Activated naive CD8-positive, alpha-beta T cell treated with anti-CD3 and anti-CD28 coated beads, Interleukin-2, amount 50 U/mL, for 24 hours (primary cell): ENCODE measurements at places on chromosomes 11 and 22.
A peak's percentile ranks its signal among the peaks of the same experiment; 100 is the strongest.

DNA sequence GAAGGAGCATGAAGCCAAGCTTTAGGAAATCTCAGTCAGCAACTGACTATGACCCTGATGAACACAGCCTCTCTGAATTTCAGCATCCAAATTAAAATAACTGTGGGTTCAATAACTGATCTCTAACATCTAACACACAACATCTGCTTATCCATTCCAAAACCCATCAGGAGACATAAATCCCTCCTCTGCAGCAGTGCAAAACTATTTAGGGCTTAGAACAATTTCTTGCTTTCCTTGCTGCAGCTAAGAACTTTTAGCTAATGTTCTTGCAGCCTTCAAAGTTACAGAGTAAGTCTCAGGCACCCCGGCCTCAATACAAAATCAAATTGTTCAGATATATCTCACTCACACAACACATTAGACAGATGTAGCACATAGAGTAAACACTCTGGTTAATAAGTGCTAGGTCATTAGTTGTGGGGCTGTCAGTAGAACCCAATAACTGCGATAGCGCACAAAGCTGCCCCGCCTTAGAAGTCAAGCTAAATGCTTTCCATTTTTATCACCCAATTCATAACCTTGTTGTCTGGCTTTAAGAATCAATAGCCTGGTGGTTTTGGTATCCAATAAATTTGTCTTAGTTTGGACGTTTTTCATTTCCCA lies 139.6 kb downstream of the LARGE1 start:
- no peak for DNase-seq

DNA sequence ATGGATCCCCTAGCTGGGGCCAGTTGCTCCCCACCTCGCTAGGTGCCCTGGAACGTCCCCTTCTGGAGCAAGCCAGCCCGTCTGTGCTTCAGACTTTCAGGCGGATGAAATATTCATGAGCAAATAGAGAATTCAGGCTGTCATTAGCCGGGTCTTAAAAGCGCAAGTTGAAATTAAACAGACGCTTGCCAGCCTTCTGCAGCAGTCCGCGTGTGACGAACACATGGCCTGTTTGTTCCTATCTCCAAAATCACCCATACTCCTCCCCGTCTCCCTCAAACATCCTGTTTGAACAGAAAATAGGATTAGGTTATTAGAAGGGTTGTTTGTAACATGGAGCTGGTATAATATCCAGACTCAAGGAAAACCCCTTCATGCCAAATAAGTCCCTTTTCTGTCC lies 38.7 kb downstream of the MYO18B start:
- DNase-seq = no peak

DNA sequence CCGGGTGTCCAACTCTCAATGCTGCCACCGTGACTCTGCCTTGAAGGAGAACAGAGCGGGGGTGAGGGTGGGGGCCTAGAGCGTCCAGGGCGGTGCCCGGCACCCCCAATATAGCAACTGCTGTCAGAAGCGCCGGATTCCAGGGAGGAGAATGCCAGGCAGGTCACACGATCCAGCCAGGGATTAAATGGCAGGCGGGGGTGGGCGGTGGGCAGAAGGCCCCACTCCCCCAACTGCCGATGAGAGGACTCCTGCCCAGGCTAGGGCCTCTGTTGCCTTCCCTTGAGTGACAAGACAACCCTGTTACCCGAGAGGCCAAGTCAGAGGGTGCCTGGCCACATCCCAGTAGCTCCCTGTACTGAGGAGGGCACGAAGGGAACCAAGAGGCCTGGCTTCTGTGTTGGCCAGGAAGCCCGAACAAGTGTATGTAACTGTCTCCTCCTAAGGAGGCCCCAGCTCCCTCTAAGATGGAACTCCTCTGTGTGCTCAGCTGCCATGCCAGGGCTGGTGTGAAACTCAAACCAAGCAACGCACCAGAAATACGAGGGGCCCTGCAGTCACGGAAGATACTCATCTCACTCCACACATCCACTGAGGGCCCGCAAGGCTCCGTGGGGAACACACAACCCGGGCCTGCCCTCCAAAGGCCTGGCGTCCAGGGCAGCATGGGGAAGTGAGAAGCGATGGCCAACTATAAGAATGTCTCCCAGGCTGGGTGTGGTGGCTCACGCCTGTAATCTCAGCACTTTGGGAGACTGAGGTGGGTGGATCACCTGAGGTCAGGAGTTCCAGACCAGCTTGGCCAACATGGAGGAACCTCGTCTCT lies 3.0 kb downstream of the PACSIN3 start:
- no peak for DNase-seq

DNA sequence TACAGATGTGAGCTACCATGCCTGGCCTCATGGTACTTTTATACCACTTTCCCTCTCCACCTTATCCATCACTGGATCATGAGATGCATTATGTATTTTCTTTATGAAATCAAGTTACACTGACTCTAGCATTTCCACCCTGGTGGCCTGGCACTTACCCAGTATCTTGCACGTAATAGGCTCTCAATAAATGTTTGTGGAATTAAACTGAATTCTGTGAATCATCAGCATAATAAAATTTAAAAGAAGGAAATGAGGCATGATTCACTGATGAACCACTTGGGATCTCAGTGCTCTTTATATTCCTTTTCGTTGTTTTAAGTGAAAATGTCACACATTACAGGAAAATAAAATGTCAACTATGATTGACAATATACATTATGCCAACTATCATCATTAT lies 25.1 kb downstream of the ADM start:
- DNase-seq = no peak

- DNase-seq = no peak
Measured at GRCh38 chr11:111913997-111914396, 1.5 kb downstream of the HSPB2 start.

DNA sequence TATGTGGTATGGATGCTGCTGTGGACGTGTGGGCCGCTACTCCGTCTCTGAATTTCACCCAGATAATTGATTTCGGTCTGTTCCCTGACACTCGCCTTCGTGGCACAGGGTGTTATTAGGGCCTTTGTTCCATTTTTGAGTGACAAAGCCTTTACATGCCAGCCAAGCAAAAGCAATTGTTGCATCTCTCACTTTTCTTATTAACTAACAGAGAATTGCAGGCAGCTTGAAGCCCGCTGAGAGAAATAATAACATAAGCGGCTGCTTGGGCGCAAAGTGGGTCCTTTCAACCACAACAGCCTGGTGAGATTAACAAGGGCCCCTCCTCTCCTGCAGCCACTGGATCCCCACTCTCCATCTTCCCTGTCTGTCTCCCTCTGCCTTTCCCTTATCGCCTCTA lies 449.4 kb downstream of the NTM start:
- DNase-seq = no peak

GRCh38 chr11:120197977-120198376 lies 12.9 kb upstream of the OAF start:
- no peak for DNase-seq

- DNase-seq = no peak
Measured at GRCh38 chr11:116485425-116485824, 287.4 kb downstream of the BUD13 start.

- DNase-seq = no peak
Measured at GRCh38 chr11:28393348-28393747, 285.2 kb downstream of the METTL15 start.

DNA sequence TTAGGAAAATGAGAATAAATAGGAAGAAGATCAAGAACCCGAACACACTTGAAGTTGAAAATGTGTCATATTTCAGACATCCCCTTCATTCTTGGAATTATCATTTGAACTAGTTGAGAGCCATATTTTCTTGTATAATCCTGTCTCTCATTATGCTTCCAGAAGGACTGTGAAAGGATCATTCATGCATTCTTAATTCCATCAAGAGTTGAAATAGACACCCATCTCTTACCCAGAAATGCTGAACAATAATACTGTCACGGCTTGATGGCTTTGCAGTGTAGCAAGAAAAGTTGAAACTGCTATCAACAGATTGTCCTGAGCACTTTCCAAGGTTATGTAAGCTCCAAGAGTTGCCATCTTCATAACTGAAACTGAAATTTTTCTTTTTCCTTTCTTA lies 79.7 kb downstream of the ARHGAP42 start:
- no peak for DNase-seq

GRCh38 chr11:116581349-116581748 lies 191.4 kb downstream of the BUD13 start:
- no peak for DNase-seq

DNA sequence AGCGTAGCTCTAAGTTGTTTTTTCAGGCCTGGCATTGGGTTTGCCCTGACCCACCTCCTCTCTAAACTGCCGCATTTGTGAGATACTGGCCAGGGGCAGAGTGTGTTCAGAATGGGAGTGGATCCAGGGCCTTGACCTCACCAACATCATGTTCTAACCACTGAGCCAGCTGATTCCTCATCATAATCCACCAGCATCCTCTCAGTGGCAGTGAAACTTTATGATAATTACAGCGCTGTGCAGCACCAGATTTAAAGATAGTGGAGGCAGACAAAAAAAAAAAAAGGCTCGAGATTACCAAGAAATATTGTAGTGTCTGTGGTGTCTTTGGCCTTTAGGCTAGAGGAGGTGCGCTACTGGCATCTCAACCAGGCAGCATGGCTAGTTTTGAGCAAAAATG lies 53.0 kb downstream of the KREMEN1 start:
- DNase-seq = no peak

GRCh38 chr11:2849994-2850770 lies 35.4 kb downstream of the CDKN1C start:
- DNase-seq = no peak

- DNase-seq = no peak
Measured at GRCh38 chr11:127965939-127966668, 621.3 kb downstream of the ETS1 start.

DNA sequence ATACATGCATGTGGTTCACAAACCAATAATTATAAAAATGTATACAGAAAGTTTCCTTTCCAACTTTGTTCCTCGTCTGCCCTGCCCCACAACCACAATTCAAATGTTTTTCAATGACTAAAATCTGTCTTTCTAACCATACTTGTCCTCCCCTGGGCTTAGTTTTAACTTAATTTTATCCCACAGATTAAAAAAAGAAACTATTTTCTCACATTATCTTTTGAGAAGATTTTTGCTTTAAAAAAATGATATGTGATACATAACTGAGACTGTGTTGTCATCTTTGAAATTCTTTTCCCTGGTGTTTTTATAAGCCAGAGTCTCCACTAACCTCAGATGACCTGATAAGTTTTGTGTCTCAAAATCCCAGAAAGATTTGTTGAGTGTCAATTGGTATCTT lies 79.0 kb downstream of the FDX1 start:
- no peak for DNase-seq

DNA sequence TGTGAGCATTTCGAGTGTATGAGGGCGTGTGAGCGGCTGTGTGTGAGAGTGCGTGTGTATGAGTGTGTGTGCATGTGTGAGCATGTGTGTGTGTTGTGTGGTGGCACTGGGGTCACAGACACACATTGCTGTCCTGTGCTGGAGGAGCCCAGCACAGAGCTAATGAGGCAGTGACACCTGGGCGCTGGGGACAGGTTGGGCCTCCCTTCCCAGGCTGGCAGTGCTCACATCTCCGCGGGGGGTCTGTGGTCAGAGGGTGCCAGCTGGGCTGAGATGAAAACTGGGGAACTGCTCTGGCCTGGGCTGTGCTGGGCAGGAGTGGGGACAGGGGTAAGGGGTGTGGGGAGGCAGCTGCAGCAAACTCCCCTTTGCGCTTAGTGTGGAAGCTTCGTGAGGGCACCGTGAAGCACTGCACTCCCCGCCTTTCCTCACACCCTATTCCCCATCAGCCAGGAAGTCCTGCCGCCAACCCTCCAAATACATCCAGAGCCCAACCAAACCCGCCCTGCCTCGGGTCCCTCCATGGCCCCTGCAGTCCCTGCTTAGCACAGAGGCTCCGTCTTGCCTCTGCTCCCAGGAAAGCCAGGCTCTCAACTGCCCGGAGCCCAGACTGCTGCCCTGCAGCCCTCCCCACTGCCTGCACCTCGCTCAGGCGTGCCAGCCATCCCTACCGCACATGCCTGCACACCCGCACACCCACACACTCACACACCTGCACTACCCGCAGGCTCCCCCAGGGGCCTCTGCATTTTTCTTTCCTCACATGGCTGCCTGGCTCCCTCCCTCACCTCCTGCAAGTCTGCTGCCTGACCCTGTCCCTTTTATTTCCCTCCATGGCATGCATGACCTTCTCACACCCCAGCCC lies 62.0 kb upstream of the THY1 start:
- DNase-seq = no peak

- DNase-seq = peak; percentile 90
Measured at GRCh38 chr22:19730655-19731360, 7.5 kb downstream of the GP1BB start.

- no peak for DNase-seq
Measured at GRCh38 chr22:43222262-43222661, 35.3 kb upstream of the TTLL12 start.

GRCh38 chr11:38005597-38005996 lies 1407.6 kb upstream of the RAG2 start:
- no peak for DNase-seq

GRCh38 chr11:65903068-65903481 lies 2.9 kb upstream of the FOSL1 start:
- no peak for DNase-seq

GRCh38 chr22:28980326-28980725 lies 81.3 kb downstream of the C22orf31 start:
- DNase-seq = no peak

- DNase-seq = no peak
Measured at GRCh38 chr11:1193326-1194230, 29.3 kb upstream of the MUC5B start.

- DNase-seq = no peak
Measured at GRCh38 chr11:75717608-75718418, at the start of gene MOGAT2. MOGAT2 (plus strand) TSS chr11:75717838; CDS start chr11:75717889, 51 bp downstream.

DNA sequence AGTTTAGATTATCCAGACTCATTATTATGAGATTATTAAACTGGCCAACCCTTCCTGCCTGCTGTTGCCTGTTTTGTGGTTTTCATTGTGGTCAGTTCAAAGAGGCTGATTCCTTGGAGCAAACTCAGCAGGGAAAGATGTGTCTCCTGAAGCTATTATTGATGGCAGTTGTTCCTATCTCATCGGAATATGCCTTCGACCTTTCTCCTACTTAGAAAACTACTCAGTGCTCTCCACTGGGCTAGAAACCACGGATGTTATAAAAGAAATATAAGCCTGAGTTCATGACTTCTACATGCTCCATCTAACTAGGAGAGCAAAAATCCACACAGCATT lies 80.2 kb upstream of the NAV2 start:
- DNase-seq = no peak

GRCh38 chr22:44801476-44801875 lies 49.1 kb downstream of the ARHGAP8 start:
- no peak for DNase-seq

DNA sequence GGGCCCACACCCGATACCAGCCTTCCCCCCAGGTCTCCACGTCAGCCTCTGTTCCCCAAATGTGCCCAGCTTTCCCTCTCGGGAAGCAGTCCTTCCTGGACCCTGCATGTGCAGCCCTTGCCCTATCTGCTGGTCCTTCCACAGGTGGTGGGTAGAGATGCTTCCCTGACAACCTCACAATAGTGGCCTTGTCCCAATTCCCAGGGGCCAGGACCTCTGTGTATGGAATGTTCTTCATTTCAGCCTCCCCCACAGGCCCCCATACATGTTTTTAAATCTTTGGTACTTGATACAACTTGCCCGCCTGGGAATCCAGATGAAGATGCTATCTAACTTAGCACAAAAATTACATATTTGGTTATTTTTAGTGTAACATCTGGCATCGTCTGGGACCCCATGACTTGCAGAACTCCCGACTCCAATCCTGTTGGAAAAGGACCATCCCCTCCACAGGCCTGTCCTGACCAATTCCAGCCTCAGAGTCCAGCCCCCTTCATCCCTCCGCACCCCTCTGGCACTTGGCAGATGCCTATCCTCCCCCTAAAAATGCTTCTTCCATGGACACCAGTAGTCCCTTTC lies 39.5 kb downstream of the ANO1 start:
- no peak for DNase-seq
